Skin of body (tissue), 3 donors: ENCODE measurements at places on chromosomes 2 and 18. TPM values are rescaled to one million over a fixed set of nuclear protein-coding genes. Genes with fewer than 3 reads are reported as not detected.

DNA sequence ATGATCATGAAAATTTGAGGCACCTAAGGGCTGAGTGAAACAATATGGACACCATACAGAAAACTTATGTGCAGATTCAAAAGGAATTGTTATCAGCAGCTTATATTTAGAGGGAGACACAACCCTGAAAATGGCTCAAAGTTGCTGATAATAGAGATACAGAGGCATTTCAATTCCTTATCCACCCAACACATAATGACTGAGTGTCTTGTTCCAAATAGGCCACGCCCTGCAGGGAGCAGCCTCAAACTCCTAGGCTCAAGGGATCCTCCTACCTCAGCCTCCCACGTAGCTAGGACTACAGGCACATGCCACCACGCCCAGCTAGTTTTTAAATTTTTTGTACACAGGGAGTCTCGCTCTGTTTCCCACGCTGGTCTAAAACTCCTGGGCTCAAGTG is 79.0 kb downstream of the LBH start:
- no peak for DNase-seq

- DNase-seq = no peak
Measured at GRCh38 chr2:181243319-181243718, 213.9 kb upstream of the ITGA4 start.

- no peak for DNase-seq
Measured at GRCh38 chr18:74315464-74316256, at the start of gene C18orf63. Gene C18orf63 (plus strand): TSS chr18:74315839. CDS start chr18:74317866, 2,027 bp downstream.

- DNase-seq = no peak
Measured at GRCh38 chr2:178315078-178315477, 120.8 kb downstream of the OSBPL6 start.

GRCh38 chr2:27832396-27832795 is 57.8 kb downstream of the RBKS start:
- DNase-seq = no peak

- no peak for DNase-seq
Measured at GRCh38 chr2:37379881-37380296, 35.5 kb downstream of the QPCT start.

- no peak for DNase-seq
Measured at GRCh38 chr2:11750917-11751316, 4.5 kb downstream of the LPIN1 start.

DNA sequence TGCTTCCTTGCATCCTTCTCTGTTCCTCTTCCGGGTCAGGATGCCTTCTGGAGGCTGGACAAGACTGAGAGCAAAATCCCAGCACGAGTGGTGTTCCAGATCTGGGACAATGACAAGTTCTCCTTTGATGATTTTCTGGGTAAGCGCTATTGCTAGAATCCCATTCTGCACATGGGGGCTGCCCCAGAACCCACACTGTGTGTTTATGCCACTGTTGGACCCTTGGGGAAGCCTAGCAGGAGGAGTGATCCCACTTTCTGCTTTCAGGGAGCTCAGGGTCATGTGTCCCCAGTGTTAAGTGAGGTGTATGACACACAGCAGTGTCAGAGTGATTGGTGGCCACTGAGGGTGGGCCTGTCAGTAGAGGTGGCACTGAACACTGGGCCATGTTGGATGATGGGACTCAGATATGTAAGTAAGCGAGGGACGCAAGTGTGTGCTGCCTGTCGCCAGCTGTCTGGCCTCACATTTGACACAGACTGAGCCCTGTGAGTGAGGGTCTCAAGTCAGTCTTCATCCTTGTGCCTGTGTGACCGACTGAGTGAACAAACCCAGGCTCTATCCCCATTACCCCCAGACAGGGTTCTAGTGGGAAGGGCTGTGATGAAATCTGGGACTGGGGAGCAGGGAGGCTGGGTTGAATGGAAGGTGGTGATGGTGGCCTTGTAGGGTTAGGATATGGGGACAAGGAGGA is 220.9 kb downstream of the DYSF start:
- no peak for DNase-seq

Gene SPEG
- total RNA-seq = 10.5 TPM
